Muscle of leg (tissue), 16 donors: ENCODE measurements at places on chromosomes 6 and 20. TPM values are rescaled to one million over a fixed set of nuclear protein-coding genes. Genes with fewer than 3 reads are reported as not detected.
A peak's percentile ranks its signal among the peaks of the same experiment; 100 is the strongest.

DNA sequence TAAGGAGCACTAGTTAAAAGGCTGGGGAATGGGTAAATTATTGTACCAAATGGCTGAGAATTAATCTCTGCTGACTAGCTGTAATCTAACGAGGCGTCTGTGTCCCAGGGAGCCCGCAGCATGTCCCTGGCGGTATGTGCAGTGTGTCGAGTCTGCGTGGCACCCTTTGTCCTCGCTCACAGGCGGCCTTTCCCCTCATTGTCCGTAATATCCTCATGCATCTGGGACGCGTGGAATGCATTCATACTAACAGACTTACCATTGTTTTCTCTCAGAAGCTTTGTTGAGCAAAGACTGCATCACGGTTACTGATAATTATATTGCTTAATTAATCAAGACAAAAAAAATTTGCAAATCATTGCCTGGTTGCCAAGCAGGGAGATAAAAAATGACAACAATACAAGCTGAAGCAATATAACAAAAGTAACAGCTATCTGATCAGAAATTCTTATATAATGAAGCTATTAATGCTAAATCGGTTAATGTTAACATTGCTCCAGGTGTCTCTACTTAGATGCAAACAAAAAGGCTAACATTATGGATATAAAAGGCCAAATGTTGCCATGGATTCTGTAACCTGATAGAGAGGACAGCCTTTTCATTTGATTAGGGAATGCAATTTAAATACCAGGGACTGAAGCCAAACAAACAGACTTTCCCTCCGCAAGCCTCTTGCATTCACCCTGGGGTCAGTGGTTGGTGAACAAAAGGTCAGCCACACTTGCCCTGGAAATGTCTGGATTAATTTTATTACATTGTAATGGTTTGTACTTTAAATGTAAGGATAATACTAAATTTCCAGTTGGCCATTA, 124.8 kb downstream of the INSM1 start:
- H3K27me3 ChIP-seq, result no peaks in the 10 kb centered on the region
- peak overlapping the region; percentile 3 for H3K27ac ChIP-seq
- no peak overlapping the region for H3K4me3 ChIP-seq
- H3K4me1 ChIP-seq, result no peaks in the 10 kb centered on the region

- H3K4me1 ChIP-seq, result peaks cover 58% of the 10 kb centered on the region
- peak; percentile 56 for DNase-seq
- no peaks in the 10 kb centered on the region for H3K36me3 ChIP-seq
- H3K4me3 ChIP-seq, result no peak overlapping the region
- H3K27ac ChIP-seq, result peak overlapping the region; percentile 93
- H3K27me3 ChIP-seq, result peaks cover 10% of the 10 kb centered on the region
Observed at GRCh38 chr6:30879684-30880427, 4.5 kb upstream of the DDR1 start.

DNA sequence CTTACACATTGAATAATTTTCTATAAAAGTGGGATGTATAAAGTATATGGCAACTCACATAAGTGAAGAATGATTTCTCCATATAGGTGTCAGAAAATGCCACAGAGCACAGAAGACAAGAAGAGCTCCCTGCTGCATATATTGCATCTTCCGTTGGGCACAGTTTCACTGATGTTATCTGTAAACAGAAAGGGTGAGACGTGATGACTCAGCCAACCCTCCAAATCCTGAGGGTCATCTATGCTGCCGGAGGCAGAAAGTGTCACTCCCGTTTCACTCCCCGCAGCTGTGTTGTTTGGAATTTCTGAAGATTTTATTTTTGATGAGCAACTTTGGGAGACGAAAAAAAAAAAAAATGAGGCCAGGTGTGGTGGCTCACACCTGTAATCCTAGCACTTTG, 644.1 kb downstream of the C6orf118 start:
- H3K36me3 ChIP-seq, result no peaks in the 10 kb centered on the region
- no peak overlapping the region for H3K4me3 ChIP-seq
- no peak for DNase-seq
- H3K27me3 ChIP-seq, result no peaks in the 10 kb centered on the region
- no peaks in the 10 kb centered on the region for H3K4me1 ChIP-seq

BIRC7 gene
- total RNA-seq, result 0.13 TPM

KCNQ2 gene
- total RNA-seq, result 2.9 TPM

SSTR4 gene
- not detected for total RNA-seq
